ENCODE measurements at places on chromosomes 6 and 20.

GRCh38 chr6:35046103-35046502, 95.0 kb downstream of the TCP11 start:
- DNase-seq: no peak

GRCh38 chr6:34147906-34148630, 2.2 kb upstream of the GRM4 start:
- DNase-seq: no peak

- no peak for DNase-seq
These were observed 147.4 kb downstream of the HDGFL1 start for GRCh38 chr6:22716721-22717120.

GRCh38 chr6:54085047-54085446, 26.2 kb upstream of the MLIP start:
- DNase-seq: no peak

GRCh38 chr6:35312076-35312800, 14.6 kb downstream of the DEF6 start:
- no peak for DNase-seq

GRCh38 chr6:163695414-163695864, 280.9 kb downstream of the QKI start:
- no peak for DNase-seq

GRCh38 chr6:130725551-130725950, 101.7 kb upstream of the SMLR1 start:
- no peak for DNase-seq

- DNase-seq: no peak
These were observed 11.0 kb upstream of the FBXL4 start for GRCh38 chr6:98958776-98959175.

DNA sequence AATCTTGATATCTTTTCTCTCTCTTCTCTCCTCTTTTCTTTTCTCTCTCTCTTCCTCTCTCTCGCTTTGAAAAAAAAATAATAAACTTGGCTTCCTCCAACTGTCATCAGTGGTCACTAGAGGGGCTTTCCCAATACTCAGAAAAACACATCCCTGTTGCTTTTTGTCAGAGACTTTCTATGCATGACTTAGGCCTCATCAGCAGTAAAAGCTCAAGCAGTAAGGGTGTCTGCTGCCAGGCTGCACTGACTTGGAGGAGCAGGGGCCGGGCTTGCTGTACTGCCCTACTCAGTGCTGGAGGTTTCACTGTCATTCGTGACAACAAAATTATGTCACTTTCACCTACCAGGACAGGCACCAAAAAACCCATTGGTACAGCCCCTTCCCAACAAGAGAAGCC, 272.0 kb downstream of the ADGB start:
- DNase-seq: no peak

All from SIG-M5 (cell line).